Bronchial epithelial cell (primary cell): ENCODE measurements at places on chromosomes 7 and 10. TPM values are rescaled to one million over a fixed set of nuclear protein-coding genes. Genes with fewer than 3 reads are reported as not detected.

DNA sequence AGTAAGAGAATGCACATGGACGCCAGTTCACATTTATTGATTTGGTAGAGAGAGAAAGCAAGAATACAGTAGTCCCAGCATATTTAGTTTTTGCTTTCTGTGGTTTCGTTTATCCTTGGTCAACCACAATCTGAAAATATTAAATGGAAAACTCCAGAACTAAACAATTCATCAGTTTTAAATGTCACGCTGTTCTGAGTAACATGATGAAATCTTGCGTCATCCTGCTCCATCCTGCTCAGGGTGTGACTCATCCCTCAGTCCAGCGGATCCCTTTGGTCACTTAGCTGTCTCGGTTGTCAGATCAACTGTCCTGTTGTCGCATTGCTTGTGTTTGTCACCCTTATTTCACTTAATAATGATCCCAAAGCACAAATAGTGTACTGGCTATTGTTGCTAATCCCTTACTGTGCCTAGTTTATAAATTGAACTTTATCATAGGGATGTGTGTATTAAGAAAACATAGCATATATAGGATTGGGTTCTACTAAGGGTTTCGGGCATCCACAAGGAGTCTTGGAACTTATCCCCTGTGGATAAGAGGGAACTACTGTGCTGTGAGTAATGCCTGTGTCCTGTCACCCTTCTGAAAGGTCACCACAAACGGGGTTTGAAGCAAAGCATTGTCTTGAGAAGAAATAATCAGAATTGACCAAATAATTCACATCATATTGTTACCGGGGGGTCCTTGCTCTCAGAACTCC, 73.6 kb downstream of the OTUD1 start:
- DNase-seq: peak; percentile 74

DNA sequence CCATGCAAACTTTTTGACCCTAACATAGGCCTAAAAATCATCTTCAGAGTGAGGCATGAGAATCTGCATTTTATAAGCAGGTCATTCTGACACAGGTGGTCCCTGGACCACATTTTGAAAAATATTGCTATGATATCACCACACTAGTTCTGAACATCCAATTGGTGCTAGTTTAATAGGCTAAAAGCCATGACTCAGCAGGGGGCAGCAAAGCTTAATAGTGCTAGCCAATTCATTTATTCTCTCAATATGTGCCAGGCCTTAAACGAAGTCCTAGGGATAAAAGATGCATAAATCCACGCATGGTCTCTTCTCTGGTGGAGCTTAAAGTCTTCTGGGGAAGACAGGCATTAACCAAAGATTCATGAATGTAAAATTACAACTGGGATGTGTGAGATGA, 10.2 kb upstream of the SLC25A28 start:
- peak; percentile 72 for DNase-seq

DNA sequence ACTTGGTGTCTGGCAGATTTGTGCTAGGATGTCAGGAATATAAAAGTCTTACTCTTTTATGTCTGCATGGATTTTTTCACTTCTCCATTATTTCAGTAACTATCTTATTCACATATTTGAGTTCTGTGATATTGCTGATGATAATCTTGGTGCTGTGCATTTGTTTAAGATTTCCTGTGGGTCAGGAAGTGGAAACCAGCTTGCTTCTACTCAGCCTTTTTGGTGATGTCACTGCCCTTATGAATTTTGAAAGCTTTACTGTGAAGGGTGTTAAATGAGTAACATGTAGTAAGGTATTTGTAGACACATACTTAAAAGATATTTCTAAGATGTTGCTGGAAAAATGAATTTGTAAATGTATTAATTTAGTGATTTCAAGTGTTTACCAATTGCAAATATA, 69.5 kb upstream of the VOPP1 start:
- peak; percentile 77 for DNase-seq

DNA sequence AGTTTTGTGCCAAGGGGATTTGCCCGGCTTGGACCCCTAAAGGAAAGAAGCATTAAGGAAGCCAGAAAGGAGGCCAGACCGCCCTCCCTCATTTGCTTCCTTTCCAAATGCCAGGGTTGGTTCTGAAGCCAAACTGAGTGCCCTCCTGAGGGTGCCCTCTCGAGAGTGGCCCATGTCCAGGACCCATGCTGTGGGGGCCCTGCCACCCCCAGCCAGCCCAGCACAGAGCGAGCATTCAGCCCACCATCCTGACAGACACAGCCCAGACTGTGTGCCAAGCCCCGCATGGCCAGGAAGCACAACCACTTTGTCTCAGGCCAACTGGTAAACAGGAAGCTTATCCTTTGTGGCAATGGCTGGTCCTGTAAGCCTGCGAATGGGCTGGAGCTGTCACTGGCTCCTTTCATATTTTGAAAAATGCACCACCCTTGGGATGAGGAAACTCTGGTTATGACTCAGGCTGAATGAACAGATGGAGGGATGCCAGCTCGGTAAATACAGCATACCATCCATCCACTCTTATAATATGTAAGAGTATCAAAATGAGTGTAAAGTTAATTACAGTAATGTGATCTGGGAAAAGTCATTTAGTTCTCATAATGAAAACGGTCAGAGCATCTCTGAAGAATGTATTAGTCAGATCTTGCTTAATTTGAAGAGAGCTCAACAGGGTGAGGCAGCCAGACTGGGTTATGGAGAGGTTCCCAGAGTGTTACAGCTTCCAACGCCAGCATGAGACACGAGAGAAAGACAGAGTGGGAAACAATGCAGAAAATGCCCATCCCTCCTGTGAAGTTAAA, 65.0 kb downstream of the STK17A start:
- peak; percentile 99 for DNase-seq

GRCh38 chr7:39621784-39622411, 1.5 kb upstream of the RALA start:
- DNase-seq: no peak

GRCh38 chr10:93030409-93030808, 30.2 kb upstream of the CYP26C1 start:
- peak; percentile 71 for DNase-seq

Gene AKR1C4
- total RNA-seq: not detected in 2 replicates
